SIG-M5 (cell line): ENCODE measurements at places on chromosomes 16 and 17.

DNA sequence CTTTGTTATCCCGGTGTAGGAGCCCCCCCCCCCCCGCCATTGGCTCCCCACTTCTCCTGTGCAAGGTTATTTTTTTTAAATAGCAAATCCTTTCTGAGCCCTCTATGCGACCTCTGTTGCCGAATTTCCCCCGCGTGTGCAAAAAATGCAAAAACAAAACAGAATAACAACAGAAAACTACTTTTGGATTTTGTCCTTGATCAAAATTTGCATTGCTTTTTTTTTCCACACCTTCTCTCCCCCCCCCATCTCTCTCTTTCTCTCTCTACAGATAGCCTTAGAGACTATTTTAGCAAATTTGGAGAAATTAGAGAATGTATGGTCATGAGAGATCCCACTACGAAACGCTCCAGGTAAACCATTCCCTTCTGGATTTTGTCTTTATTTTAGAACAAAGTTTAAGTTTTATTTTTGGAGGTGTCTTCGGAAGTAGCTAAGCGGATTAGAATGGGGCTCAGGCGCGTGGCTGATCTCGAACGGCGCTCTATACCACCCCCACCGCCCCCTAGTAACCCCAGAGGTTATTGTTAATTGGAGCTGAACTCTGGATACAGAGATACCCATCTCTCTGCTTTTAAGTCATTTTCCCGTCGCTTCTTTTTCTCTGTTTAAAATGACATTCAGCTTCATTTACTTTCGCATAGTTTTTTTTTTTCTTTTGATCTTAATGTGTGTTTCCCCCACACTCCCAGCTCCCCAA lies 1.0 kb downstream of the MSI2 start:
- DNase-seq = no peak

DNA sequence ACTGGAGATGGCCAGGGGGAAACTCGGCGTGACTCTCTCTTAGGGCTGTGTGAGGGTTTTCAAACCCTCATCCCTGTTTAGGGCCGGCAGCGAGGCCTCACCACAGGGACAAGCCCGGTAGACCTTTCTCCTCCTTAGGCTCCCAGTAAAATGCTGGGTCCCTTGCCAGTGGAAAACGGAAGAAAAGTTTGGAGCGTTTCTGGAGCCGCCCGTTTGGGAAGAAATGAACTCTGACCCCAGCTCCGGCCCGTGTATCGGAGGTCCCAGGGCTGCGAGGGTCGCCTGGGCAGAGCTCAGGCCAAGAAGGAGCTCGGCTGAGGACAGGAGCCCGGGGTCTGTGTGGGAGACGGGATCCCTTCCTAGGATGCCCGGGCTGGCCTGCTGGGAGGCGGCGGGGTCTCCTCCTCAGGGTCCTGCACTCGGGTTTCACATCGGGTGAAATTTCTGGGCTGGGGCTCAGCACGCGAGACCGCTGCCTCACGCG lies 23.2 kb downstream of the ZNF213 start:
- no peak for DNase-seq

DNA sequence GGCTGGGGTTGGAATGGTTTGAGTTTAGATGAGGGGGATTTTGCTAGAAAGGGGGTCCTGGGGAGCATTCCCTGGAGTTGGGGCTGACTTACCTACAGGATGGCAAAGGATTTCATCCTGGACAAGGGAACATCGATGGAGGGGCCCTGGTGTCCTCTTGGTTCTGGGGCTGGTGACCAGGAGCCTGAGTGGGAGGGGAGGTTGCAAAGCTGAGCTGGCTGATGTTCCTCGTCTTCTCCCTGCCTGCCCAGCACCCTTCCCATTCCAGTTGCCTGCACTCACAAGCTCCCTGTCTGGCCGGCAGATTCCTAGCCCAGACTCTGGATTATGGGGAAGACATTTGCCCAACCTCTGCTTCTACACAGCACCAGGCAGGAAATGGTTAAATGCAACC lies 37.2 kb downstream of the ITGAE start:
- no peak for DNase-seq

DNA sequence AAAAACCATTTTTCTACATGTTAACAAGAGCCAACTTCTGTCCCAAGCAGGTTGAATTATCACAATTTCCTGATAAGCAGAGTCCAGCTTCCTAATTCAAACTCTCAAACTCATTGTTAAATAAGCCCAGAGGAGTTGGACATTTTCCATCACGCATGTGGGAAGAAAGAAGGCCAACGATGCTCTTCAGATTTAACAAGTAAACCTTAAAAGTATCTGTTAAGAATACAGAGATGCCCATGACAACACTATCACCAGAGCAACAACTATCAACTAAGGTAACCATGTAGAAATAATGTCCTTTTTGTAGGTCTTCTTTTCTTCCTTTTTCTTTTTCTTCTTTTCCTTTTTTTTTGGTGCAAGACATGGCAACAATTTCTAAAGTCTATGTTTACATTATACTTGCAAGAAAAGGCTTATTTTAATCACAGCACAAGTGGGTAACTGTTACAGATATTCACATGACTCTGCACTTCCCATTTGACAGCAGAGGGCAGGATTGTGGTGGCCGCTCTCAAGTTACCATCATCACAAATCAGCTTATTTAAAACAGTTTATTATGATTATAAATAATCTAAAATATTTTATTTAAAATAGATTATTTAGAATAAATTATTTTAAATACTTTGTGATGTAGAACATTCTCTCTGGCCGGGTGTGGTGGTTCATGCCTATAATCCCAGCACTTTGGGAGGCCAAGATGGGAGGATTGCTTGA lies 35.7 kb upstream of the DHRS7B start:
- no peak for DNase-seq

DNA sequence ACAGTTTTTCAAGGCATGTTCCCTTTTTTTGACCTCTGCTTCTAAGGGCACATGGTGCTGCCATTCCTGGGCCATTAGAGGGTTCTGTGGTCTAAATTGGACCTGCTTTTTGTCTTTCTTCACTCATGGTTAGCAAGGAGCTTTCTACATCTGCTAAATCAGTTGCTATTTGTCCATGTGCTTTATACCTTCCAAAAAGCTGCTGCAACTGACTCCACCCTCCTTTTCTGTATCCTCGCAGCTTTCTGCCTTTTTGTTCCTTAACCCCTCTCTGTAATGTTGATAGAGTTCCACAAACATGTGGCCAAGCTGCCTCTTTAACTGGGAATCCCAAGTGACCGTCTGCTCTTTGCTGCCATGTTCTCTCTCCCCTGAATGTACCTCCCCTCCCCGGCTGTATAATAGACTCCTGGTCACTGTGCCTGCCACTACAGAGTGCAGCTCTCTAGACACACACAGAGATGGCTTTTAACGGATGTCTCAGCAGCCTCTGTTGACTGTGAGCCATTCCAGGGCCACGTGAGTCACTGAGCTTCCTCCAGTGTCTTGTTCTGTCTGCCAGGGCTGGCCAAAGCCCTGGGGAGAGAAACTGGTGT lies 57.4 kb upstream of the TEKT3 start:
- DNase-seq = no peak

DNA sequence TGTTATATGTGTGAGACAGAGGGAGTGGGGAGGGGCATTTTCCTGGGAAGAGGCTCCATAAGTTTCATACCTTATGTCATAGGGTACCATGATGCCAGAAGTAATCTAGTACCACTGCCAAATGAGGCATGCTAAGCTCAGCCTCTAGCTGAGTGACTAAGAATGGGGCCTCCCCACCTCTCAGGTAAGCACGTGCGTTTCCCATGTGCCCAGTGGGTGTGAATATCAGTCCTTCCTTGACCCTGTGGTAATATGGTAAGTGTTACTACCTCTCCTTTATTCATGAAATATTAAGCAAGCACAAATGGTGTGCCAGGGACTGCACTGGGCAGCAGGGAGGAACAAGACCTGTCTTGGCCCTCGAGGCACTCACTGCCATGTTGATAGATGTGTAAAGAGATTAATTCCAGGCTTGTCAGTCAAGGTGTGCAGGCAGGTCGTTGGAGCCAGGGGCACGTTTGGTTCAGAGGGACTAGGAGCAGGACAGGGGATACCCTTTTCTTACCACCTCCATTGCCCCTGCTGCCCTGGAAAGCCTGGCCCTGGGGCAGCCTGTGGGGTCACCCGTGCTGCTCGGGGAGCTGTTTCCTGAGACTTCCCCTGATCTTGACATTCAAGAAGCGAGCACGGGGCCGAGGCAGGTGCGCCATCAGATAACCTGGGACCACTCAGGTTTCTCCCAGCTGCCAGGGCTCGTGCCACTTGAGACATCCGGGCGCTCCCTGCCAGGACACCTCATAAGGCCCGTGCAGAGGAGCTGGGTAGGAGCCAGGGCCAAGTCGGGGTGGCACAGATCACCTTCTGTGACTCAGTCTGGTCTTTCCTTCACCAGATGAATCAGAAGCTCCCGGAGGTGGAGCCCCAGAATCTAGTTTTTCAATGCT lies 8.8 kb downstream of the RSAD1 start:
- DNase-seq = no peak

DNA sequence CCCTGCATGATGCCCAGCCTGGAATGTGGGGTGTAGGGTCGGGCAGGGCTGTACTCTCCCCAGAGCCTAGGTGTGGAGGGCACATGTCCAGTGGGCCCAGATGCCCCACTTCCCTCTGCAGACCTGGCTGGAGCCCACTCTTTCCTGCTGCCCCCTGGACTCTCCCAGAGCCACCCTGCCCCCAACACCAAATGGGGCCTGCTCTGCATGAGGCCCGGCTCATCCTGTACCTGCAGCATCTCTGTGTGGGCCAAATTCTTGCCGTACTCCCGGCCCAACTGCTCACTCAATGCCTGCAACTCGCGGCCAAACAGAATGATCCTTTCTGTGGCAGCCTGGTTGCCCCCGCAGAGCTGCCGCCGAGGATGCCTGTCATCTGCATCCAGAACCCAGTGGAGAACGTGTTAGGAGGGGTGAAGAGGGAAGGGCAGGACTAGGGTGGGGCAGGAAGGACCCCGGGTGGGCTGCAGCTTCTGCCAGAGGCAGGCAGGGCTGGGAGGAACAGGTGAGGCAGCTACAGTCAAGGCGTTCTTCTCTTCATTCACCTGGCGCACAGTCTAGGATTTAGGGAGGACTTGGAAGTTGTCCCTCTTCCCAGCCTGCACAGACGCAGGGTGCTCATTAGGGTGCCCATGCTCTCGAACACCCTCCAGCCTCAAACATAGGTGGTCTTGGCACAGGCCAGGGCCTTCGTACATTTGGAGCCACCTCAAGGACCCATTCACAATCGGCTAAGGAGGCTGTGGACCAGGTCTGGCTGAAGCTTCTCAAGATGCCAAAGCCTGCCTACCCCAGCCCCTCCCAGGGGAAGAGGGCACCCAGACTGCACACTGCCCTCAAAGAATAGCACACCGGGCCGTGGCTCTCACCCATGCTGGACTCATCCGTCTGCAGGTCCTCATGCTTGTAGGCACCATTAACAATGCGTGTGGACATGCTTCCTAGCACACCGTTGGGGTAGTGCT lies 8.7 kb upstream of the GFOD2 start:
- DNase-seq = no peak

GRCh38 chr17:34578656-34579016 lies 746 bp upstream of the TMEM132E start:
- DNase-seq = no peak

DNA sequence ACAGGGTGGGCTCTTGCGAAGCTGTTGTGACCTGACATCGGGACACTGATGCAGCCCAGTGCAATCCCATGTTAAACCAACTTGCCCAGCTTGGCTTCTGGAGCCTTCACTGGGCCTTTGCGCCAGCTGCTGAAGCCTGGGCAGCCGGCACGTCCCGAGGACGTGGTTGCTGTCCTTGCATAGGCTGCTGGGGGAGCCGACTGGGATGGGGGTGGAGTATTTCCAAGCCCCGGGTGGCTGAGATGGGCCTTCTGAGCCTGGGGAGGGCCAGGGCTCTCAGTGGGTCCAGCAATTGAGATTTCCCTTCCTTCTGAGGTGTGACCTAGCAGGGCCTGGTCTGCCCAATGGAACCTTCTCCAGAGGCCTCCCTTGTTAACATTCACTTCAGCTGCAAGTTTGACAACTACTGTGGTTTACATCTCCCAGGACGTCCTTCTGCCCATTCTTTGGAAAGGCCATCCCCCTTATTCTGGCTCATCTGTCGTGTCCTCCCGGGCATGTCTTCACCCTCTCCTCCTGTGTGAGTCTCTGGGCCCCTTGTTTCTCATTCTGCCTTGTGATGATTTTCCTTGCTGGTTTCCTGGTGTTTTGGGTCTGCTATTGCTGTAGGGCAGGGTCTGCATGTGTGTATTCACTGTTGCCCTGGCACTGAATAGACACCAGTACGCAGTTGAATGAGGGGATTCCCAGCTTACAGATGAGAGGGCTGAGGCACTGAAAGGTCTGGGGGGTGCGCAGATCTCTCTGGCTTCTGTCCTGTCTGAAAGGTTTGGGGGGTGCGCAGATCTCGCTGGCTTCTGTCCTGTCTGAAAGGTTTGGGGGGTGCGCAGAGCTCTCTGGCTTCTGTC lies 34.4 kb downstream of the HAPSTR1 start:
- DNase-seq = no peak

GRCh38 chr16:19639986-19640421 lies 78.0 kb downstream of the KNOP1 start:
- no peak for DNase-seq

- no peak for DNase-seq
Observed at GRCh38 chr17:78965491-78965924, 14.2 kb downstream of the LGALS3BP start.

DNA sequence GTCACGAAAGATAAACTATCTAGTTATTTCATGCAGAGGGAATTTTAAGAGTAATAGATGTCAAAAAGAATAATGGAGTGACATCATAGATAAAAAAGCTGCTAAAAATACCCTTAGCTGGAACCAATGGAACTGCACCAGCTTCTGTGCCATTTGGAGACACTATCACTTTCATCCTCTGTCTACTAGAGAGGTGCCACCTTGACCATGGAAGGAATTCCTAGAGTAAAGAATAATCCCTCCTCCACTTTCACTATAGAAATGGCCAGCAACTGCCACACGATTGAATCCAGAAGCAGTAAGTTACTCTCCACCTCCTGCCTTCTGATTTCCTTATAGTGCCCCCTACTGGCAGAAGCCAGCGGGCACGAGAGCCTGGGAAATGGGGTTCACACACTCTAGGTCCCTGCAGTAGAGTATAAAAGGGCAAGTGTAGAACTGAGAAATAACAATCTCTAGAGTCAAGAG lies 2.8 kb upstream of the ALDH3A2 start:
- DNase-seq = no peak

DNA sequence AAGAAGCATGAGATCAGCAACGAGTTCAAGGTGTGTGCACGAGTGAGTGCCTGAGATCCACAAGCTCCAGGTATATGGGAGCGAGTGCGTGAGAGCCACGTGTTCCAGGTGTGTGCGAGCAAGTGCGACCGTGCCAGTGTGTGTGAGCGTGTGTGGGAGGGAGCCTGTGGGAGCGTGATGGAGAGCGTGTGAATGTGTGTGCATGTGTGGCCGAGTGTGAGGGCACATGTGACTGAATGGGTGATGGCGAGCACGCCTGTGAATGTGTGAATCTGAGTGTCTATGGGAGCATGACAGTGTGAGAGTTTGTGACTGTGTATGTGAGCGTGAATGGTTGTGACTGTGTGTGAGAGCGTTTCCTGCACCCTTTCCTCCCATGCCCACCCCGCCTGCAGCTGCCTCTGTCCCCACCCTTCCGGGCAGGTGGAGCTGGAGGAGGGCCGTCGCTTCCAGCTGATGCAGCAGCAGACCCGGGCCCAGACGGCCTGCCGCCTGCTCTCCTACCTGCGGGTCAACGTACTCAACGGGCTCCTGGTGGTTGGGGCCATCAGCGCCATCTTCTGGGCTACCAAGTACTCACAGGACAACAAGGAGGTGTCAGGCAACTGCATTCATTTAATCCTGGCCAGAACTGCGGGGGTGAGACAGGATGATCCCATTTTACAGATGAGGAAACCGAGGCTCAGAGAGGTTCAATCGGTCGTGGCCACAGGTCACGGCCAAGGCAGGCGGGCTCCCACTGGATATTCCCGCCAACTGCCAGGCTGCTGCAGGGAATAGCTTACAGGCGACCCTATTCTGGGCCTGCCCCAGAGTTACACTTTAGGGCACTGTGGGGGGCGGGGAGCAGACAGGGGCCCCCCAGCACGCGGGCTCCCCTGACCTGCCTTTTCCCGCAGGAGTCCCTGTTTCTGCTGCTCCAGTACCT lies 3.7 kb downstream of the TMC8 start:
- no peak for DNase-seq
